ENCODE measurements at places on chromosomes 5 and 9.

- DNase-seq, result no peak
Measured at GRCh38 chr9:38091310-38092199, 22.5 kb upstream of the SHB start.

DNA sequence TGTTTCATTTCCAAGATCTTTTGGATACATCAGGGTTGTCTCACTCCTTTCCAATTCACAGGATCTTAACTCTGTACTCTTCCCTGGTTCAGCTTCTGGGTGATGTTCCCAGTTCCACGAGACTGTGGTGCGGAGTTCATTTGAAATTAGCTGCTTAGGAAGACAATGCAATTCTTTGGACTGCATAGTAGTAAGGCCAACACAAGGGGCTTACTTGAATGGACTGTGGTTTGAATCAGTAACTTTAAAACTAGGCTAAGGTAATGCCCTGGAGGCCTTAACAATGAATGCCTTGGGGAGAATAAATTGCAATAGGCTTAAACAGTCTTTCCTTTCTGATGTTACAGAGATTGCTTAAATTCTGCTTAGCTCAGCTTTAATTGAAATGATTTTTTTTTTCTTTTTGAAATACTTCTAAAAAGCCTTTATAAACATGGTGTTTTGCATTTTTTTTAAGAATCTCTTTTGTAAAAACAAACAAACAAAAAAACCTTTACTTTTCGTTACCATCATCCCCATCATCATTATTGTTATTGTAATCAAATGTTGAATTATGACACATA lies 133.8 kb upstream of the MEF2C start:
- no peak for DNase-seq

- no peak for DNase-seq
Measured at GRCh38 chr5:73655521-73656160, 29.6 kb downstream of the ARHGEF28 start.

- no peak for DNase-seq
Measured at GRCh38 chr9:73038089-73038509, 85.2 kb upstream of the ALDH1A1 start.

Measured in CD4-positive, alpha-beta T cell treated with Interleukin-17A for 4 hours (primary cell).